ENCODE measurements at places on chromosomes 4 and X.

DNA sequence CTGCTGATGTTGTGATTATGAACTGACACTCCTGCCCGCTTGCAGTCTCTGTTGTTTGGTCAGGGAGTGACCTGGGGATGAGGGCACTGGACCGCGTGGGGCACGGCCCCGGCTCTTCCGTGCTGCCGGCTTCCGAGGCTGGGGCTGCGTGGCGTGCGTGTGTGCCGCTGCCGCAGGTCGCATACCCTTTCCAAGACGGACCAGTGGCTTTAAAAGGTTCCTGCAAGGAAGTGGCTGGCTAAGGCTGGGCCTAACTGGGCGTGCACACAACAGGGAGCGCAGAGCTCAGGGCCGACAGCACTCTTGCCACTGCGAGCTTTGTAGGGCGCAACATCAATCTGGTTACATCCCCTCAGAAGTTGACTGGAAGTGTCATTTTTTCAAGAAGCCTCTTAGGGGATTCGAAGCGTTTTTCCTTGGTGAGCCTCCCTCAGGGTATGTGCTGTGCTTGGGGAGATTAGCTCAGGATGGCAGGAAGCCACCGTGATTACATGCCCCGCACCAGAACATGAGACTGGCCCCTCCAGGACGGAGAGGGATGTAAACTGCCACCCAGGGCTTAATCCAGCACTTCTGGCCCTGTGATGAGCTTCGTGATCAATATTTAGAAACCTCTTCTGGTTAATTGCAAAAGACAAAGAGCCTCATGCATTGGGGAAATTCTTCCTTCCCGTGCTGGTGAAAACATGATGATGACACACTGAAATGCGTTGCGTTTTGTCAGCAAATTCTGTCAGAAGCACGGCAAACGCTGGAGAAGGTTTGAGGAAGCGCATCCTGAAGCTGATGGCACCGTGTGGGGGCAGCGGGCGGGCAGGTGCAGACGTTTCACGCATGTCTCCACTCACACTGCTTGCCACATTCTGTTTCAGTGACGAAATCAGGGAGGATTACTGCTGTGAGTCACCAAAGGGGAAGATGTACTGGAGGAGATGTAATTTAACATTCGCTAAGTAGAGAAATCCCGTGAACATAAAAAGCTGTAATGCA is 11.1 kb downstream of the MAEA start:
- no peak for DNase-seq

- no peak for DNase-seq
Measured at GRCh38 chr4:155546451-155546850, 120.2 kb upstream of the GUCY1A1 start.

DNA sequence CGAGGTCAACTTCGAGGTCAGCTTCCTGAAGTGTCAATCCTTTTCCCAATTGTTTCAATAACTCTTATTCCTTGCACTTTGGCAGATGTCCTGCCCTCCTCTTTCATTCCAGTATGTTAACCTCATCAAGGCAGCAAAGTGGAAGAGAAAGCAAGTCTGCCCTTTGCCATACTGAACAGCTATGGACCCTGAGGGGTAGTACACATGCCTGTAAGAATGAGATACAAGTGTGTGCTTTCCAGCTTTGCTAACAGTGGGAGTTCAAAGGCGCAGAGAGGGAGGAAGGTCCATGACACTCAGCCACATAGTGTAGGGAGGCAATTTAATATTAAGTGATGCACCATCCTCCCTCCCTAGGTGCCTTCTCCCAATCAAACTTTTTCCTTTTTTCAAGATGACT is 96.4 kb upstream of the ZCCHC13 start:
- no peak for DNase-seq

DNA sequence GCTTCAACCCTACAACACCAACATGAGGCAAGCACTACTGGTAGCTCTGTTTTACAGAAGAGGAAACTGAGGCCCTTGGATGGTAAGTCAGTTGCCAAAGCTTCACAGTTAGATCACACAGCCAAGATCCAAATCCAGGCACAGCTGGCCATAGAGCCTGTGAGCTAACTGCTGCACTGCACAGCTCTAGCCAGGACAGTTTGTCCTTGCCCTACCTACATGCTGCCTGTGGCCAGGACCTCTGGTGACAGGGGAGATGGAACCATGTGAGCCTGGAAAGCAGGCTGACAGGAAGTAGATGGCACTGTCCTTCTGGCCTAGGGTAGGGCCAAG is 257.8 kb downstream of the FBXW7 start:
- no peak for DNase-seq

DNA sequence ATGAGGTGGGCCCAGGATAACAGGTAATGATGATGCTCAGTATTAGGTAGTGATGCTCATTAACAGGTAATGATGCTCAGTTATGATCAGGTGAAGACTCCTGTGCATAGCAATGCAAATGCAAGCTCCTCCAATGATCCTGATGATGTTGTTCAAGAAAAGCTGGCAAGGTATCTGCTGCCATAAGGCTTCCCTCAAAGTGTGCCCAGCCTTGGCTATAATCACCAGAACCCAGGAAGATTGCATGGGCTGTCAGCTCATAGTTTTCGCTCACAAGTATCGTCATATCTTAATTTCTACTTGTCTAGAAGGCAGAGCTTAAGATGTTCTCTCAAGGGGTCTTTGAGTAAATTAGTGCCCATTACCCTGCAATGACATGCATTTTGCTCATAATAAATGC is 366.2 kb upstream of the CLNK start:
- no peak for DNase-seq

DNA sequence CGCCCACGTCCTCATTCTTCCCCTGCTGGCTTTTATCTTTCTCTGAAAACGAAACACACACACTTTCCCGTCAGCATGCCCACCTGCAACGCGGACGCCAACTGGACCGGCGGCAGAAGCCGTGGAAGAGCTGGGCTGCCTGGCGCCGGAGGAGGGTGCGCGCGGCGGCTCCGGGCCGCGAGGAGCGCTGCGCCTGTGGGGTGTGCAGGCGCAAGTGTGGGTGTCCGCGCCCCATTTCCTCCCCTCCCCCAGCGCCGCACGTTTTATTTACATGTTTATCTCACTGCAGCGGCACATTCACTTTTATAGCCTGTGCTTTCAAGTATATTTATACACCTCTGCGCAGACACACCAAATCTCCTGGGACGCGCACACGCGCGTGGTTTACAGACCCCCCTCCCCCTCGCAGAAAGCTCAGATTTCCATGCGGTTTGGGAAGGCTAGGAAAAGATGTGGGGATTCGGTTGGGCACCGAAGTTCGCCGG is 1.5 kb downstream of the PITX2 start:
- no peak for DNase-seq

DNA sequence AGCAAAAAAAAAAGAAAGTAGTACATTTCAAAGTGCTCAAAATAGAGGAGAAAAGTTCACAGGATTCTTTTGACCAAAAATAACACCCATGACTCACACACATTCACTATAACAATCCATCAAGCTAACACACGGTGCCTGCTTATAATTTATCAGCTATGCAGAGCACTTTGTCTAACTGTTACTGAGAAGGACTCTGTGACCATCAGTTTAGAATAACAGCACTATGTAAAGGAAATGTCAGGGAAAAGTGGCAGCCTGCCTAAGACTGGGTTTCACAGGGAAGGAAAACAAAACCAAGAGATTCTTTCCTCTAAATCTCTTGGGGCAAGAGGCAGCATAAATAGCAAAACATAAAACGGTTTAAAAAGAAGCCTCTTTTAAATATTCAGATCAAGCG is 54.8 kb downstream of the CCDC149 start:
- DNase-seq: peak; percentile 82

- peak; percentile 77 for DNase-seq
Measured at GRCh38 chrX:103531002-103531401, 11.7 kb upstream of the RAB40A start.

DNA sequence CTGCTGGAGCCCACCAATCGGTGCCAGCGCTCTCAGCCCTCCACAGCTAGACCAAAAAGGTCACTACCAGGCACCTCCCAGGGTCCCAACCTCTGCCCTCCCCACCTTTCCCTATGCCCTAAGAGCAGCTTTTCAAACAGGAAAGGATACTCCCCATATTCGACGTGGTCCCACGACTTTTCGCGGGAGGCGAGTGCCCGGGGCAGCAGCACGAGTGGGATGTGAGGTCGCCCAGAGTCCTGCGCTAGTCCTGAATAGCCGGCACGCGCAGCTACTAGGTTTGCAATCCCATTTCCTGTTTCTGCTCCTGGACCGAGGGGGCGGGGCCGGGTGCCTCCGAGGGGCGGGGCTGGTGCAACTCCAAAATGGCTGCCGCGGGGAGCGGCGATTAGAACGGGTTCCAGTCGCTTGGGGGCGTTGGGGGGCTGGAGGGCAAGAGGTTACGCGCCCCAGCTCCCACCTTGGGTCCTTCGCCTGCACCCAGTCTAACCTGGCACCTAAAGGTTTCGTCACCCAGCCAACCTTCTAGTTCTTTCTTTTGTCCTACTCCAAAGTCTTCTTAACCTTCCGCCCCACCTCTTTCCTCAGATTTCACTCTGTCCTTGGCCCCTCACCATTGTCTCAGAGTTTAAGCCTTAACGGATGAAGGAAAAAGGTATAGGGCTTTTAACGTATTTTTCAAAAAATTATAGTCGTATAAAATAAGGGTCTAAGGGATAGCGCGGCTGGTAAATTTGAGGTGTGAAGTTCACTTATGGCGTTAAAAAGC is 85.0 kb upstream of the TENT5D start:
- DNase-seq: peak; percentile 9

DNA sequence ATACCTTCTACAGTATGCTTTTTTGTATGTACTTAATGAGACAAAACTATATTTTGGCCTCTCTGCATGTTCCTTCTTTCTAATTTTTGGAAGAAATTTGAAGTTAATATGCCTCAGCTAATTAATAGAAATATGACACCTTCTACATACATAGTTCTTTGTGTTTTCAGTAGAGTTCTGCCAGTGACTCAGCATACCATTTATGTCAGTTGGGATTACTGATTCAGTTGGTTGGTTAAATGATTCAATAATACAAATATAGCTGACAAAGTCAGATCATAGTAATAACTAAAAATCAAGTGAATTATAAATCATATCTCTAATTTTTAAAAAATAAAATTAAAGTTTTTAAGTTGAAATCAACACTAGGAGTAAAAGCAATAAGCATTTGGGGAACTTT is 16.8 kb downstream of the BTC start:
- DNase-seq: no peak

- DNase-seq: no peak
Measured at GRCh38 chr4:153346563-153346962, 2.1 kb downstream of the MND1 start.

DNA sequence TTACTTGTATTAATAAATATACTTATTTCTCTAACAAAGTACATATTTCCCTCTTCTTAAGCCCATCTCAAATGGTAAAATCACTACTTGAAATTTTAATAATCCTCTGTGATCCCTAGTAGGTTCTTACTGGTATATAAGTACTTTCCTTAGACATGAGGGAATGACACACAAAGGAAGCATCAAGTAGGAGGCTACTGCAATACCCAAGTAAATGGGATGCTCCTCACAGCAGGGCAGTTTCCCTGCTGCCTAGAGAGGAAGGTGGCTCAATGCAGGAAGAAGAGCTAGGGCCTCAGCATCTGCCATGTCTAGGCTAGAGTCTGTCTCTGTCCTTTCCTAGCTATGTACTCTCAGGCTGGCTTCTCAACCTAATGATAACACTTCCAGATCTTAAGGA is 122.1 kb upstream of the DIPK2B start:
- no peak for DNase-seq

DNA sequence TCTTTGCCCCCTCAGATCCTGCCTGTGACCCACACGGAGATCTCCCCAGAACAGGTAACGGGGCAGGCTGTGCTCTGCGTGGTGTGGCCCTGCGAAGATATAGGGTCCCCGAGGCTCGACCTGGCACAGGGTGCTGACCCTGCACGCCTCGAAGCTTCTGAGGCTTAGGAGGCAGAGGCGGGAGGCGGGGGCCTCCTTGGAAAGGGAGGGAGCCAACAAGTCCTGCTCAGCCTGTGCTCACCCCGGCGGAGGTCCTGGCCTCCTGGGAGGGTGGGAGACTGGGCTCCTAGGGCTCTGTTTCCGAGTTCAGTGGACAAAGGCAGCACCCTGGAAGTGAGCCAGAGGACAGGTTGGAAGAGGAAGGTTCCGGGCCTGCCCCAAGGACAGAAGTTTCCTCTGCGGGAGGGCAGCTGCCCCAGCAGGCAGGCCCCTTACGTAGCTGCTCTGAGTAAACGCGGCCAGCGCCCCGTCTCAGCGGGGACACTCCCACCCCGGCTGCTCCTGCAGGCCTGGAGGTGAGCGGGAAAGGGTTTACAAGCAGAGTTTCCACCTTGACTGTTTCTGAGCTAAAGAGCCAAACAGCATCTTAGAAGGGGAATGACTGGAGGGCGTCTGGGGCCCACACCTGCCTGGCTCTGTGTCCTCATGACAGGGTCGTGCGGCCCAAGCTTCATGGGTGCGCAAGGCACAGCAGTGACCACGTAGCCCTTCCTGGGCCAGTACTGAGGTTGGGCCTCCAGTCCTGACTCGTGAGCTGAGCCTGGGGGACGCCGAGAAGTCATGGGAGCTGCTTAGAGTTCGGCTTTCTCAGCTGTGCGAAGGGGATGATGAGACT is 16.1 kb downstream of the TMEM175 start:
- no peak for DNase-seq

GRCh38 chrX:46754586-46755061 is 4.3 kb downstream of the SLC9A7 start:
- DNase-seq: no peak

- DNase-seq: no peak
Measured at GRCh38 chr4:83734576-83734975, 198.7 kb downstream of the GPAT3 start.

GRCh38 chr4:163755013-163755412 is 260.5 kb downstream of the TMA16 start:
- peak; percentile 13 for DNase-seq

- no peak for DNase-seq
Measured at GRCh38 chr4:185115827-185116232, 27.2 kb upstream of the SLC25A4 start.

- no peak for DNase-seq
Measured at GRCh38 chr4:88522702-88523324, 763 bp downstream of the PYURF start.

DNA sequence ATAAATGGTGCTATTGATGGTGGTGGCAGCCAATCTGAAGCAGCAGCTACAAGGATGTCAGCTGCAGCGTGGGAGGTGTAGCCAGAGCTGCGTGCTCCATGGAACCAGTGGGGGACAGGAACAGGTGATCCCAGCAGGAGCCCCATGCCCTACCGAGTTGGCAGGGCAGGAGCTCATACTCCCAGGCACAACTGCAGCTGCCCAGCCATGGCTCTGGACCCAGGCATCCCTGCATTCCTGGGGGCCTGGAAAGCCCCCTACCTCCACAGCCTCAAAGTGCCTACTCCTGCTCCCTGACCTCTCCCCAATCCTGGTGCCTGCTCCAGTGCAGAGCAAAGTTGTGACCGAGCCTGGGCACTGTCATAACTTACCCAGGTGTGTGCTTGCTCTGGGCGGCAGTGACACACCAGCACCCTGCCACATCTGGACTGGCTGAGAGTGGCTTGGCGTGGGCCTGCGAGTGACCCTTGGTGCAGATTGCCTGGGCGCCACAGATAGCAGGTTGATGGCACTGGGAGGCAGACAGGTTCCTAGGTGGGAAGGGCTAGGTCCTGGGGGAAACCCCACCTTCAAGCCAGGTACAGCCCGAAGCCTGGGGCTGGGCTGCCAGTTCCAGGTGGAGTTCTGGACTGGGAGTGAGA is 101.1 kb downstream of the DCAF12L2 start:
- no peak for DNase-seq

Measured in stromal cell of bone marrow (primary cell).